Naive thymus-derived CD8-positive, alpha-beta T cell (primary cell): ENCODE measurements at places on chromosomes 6 and 20.

GRCh38 chr6:100719883-100720682 is 161.0 kb downstream of the ASCC3 start:
- peak overlapping the region; percentile 27 for H3K27ac ChIP-seq
- no peak overlapping the region for H3K4me3 ChIP-seq
- DNase-seq, result no peak
- H3K27me3 ChIP-seq, result no peaks in the 10 kb centered on the region
- peaks cover 9% of the 10 kb centered on the region for H3K36me3 ChIP-seq

GRCh38 chr6:43467752-43468151 is 9.6 kb upstream of the TJAP1 start:
- H3K4me1 ChIP-seq, result no peaks in the 10 kb centered on the region
- H3K27me3 ChIP-seq, result peaks cover 16% of the 10 kb centered on the region

DNA sequence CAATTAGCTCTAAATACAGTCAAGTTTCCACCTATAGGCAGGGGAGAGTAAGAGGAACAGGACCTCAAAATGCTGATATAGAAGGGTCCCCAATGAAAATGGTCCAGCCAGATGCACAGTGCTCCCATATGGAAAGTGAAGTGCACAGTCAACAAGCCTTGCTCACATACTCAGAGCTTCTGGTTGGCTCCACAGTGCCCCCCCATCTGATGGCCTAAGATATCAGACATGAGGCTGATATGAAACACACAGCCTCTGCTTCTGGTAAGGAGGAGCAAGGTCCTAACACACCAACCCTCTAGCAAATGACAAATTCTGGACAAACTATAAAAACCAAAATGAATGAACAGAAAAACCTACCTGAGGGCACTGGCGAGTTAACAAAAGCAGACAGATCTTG is 111.4 kb upstream of the EMILIN3 start:
- peaks cover 27% of the 10 kb centered on the region for H3K36me3 ChIP-seq
- no peak overlapping the region for H3K4me3 ChIP-seq
- H3K4me1 ChIP-seq, result peaks cover 30% of the 10 kb centered on the region
- no peaks in the 10 kb centered on the region for H3K27me3 ChIP-seq
- no peak overlapping the region for H3K27ac ChIP-seq
- DNase-seq, result no peak

DNA sequence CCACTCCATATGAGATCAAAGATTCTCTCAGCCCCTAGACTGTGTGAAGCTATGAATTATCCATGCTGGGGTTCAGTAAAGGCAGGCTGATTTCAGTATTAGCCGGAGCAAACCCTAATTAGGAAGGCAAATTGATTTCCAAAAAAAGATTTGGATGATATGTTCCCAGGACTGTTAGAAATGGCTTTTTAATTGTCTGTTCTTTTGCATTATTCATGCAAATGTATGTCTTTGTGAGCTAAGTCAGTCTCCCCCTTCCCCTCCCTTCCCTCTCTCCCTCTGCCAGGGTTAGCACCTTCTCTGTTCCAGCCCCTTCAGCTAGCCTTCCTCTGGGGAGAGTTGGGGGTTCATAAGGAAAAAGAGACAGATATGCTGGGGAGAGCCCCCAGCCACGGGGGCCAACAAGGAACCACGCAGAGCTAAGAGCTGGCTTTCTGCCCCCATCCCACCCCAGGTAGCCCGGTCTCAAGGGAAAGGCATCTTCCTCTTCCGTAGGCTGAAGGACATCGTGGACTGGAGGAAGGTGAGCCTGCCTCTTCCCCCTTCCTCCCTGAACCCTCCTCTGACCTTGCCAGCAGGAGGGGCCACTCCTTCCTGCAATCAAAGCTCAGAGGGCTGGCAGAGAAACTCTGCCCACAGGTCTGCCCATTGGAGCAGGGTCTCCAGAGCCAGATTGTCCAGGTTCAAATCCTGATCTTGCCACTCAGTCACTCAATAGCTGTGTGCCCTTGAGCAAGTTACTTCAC is 32.3 kb downstream of the PDRG1 start:
- DNase-seq, result no peak
- peaks cover 12% of the 10 kb centered on the region for H3K27me3 ChIP-seq
- no peak overlapping the region for H3K4me3 ChIP-seq
- H3K27ac ChIP-seq, result no peak overlapping the region
- no peaks in the 10 kb centered on the region for H3K36me3 ChIP-seq

GRCh38 chr6:110053395-110054240 is 75.5 kb downstream of the GPR6 start:
- peak overlapping the region; percentile 7 for H3K27ac ChIP-seq
- no peaks in the 10 kb centered on the region for H3K4me1 ChIP-seq
- no peaks in the 10 kb centered on the region for H3K36me3 ChIP-seq
- H3K4me3 ChIP-seq, result no peak overlapping the region
- DNase-seq, result no peak

- H3K36me3 ChIP-seq, result peaks cover 6% of the 10 kb centered on the region
- no peak overlapping the region for H3K27ac ChIP-seq
- no peaks in the 10 kb centered on the region for H3K4me1 ChIP-seq
- no peaks in the 10 kb centered on the region for H3K27me3 ChIP-seq
These were observed 106.5 kb upstream of the TIAM2 start for GRCh38 chr6:154888421-154889295.

- no peak overlapping the region for H3K4me3 ChIP-seq
- H3K36me3 ChIP-seq, result peaks cover 1% of the 10 kb centered on the region
- H3K27me3 ChIP-seq, result no peaks in the 10 kb centered on the region
- no peak for DNase-seq
- peaks cover 35% of the 10 kb centered on the region for H3K4me1 ChIP-seq
- H3K27ac ChIP-seq, result no peak overlapping the region
These were observed 119.7 kb upstream of the ZFP64 start for GRCh38 chr20:52311209-52311794.

DNA sequence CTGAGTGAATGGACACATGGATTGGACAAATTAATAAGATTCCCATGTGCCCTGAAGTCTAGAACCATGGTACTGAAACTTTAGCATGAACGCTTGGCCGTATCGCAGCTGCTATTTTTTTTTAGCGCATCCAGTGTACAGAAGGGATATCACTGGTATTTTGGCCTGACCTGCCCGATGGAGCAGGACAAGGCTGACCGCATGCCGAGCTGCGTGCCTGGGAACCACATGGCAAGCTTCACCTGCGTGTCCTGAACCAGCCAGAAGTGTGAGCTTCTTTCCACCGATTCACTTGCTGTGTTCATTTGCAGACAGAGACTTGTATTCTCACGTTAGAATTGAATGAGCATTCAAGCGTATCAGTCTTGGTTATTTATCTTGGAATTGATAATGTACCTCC is 145.7 kb downstream of the CDH4 start:
- no peak for DNase-seq
- peaks cover 3% of the 10 kb centered on the region for H3K27me3 ChIP-seq
- no peak overlapping the region for H3K4me3 ChIP-seq
- H3K4me1 ChIP-seq, result no peaks in the 10 kb centered on the region
- H3K36me3 ChIP-seq, result no peaks in the 10 kb centered on the region

DNA sequence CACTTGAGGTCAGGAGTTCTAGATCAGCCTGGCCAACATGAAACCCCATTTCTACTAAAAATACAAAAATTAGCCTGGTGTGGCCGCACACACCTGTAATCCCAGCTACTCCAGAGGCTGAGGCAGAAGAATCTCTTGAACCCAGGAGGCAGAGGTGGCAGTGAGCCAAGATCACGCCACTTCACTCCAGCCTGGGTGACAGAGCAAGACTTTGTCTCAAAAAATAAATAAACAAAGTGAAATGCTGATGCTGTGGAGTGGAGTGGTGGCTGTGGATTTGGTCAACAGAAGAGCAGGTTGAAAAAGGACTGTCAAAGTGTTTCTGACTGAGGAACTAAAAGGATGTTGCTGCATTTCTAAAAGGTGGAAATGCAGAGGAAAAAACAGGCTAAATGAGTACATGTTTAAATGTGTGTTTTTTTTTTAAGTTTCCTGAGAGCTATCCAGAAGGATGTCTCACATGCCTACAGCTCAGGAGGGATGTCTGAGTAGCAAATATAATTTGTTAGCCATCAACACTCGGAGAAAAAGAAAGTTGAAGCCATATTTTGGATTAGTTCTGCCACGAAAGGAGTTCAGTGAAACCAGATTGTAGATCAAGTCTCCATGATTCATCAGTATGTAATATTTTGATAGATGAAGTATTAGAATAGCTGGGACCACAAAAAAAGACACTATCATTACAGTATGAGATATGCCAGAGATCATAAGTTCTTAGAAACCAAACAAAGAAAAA is 621.1 kb upstream of the ADGRB3 start:
- DNase-seq, result no peak
- H3K4me3 ChIP-seq, result no peak overlapping the region
- no peaks in the 10 kb centered on the region for H3K36me3 ChIP-seq
- no peak overlapping the region for H3K27ac ChIP-seq
- H3K4me1 ChIP-seq, result no peaks in the 10 kb centered on the region

DNA sequence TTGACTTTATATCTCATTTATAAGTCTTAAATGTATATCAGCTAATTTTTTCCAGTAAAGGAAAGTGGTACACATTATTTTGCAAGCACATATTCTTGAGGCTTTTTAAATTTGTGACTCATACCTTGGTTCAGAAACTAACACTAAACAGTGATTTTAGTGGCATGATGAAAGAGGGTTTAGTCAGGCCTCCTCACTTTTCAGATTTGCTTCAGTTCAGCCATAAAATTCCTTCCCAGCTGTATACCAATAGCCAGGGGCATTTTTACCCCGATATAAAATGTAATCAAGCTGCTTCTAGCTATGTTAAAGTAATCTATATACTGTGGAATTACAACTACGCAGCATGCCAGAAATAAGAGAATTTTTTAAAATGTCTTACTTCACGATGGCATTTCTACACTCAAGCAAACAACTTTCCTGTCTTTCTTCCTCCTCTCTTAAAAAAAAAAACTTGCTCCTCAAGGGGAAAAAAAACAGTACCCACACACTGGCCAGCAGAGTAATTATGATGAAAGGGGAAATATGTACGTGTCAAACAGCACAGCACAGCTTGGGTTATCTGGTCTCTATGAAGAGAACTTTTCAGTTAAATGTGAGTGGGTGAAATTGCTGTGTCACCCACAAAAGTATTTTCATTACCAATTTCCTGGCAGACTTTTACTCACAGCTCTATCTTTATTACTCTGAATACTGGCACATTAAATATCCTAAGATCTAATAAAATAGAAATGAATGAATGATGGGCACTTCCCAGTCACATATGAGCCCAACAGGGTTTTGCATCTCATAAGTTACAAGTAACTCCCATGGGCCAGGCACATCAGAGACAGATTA is 244.8 kb upstream of the TENT5A start:
- no peak for DNase-seq
- H3K4me3 ChIP-seq, result no peak overlapping the region
- H3K36me3 ChIP-seq, result no peaks in the 10 kb centered on the region
- H3K4me1 ChIP-seq, result no peaks in the 10 kb centered on the region
- H3K27ac ChIP-seq, result no peak overlapping the region
- H3K27me3 ChIP-seq, result no peaks in the 10 kb centered on the region

DNA sequence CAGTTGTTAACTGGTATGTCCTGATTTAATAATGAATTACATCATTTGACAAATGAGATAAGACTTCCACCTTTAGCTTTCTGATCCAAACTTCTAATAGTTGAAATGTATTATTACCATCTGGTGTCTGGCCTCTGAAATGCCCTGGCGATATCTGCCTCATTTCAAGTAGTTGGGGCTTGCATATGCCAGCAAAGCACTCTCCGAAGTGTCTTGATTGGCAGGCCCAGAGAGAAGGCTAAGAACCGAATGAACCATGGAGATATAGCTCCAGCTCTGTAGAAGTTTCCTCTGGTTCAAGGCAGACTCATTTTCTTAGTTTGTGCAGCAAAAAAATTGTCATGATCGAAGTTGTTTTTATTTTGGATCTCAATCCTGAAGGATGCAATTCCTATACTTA is 13.4 kb upstream of the HIVEP2 start:
- peaks cover 2% of the 10 kb centered on the region for H3K4me1 ChIP-seq
- no peaks in the 10 kb centered on the region for H3K27me3 ChIP-seq
- DNase-seq, result no peak
- no peak overlapping the region for H3K4me3 ChIP-seq
- H3K36me3 ChIP-seq, result peaks cover 6% of the 10 kb centered on the region

GRCh38 chr6:134211297-134211696 is 106.6 kb downstream of the SGK1 start:
- H3K27me3 ChIP-seq, result no peaks in the 10 kb centered on the region
- peaks cover 4% of the 10 kb centered on the region for H3K4me1 ChIP-seq
- DNase-seq, result no peak
- H3K4me3 ChIP-seq, result no peak overlapping the region

DNA sequence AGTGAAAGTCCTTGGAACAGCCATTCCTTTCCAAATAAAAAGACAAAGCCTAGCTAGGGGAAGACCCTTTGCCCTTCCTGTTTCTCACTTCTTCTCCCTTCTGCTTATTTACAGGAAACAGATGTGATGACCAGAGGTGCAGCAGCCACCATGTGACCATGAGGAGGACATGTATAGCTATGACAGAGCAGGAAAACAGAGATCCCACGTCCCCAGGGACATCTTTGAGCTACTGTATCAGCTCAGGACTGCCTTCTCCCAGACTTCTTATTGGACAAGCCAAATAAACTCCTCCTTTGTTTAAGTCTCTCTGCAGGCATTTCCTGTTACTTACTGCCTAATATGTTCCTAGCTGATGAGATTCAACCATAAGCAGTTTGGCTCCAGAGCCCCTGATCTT is 133.1 kb upstream of the MLN start:
- H3K4me1 ChIP-seq, result peaks cover 5% of the 10 kb centered on the region
- no peak for DNase-seq
- peaks cover 3% of the 10 kb centered on the region for H3K27me3 ChIP-seq
- no peaks in the 10 kb centered on the region for H3K36me3 ChIP-seq

- no peak overlapping the region for H3K27ac ChIP-seq
- DNase-seq, result no peak
- no peaks in the 10 kb centered on the region for H3K4me1 ChIP-seq
These were observed 769 bp downstream of the CCN6 start for GRCh38 chr6:112054555-112055190.

GRCh38 chr20:38126146-38126921 is 38.7 kb downstream of the TGM2 start:
- no peaks in the 10 kb centered on the region for H3K27me3 ChIP-seq
- no peak for DNase-seq
- H3K27ac ChIP-seq, result no peak overlapping the region
- H3K4me1 ChIP-seq, result no peaks in the 10 kb centered on the region
- no peak overlapping the region for H3K4me3 ChIP-seq

DNA sequence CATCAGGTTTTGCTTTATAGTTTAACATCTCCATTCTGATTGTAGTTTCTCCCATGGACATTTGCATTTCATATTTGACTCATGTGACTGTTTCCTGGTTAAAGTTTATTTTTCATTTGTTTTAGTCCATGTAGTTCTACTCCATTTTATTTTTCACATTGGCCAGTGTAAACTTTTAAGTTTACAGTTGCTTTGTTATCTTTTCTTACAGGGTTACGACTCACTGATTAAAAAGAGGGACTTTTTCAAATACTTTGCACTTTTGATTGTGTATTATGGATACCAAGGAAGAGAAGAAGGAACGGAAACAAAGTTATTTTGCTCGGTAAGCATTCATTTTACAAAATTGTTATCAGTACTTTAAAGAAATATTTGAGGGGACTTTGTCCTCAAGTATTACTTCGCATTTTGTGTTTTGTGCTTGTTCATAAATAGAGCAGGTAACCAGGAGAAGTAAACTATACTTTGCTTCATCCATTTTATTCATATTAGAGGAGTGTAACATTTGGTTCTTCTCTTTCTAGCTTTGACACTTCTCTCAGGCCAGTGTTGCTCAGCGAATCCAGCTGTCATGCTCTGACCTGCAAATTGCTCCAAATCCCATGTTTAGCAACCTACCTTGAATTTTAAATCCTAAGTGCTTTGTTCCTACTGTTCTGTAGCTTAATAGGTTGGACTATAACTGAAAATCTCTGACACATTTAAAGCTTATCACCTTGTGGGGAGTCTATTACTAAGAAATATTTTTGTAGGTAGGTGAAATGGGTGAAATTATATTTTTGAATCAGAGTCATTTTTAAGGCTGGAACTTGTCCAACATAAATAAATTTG is 24.5 kb downstream of the NCOA7 start:
- no peaks in the 10 kb centered on the region for H3K27me3 ChIP-seq
- no peak overlapping the region for H3K27ac ChIP-seq
- H3K4me1 ChIP-seq, result peaks cover 36% of the 10 kb centered on the region
